MCF 10A (cell line): ENCODE measurements at places on chromosomes 16 and 17. TPM values are rescaled to one million over a fixed set of nuclear protein-coding genes. Genes with fewer than 3 reads are reported as not detected.

The CCR7 gene
- not detected in 2 replicates for total RNA-seq

The ACAP1 gene
- total RNA-seq = 4.4 and 4.9 TPM in 2 replicates

The CIBAR2 gene
- total RNA-seq = not detected in 2 replicates

The CTRB1 gene
- total RNA-seq = not detected in 2 replicates

The RPL26 gene
- total RNA-seq = 3,179 and 3,524 TPM in 2 replicates

The MYH10 gene
- total RNA-seq = 43.0 and 43.4 TPM in 2 replicates

GRCh38 chr16:12098429-12099310 is 122.1 kb downstream of the SNX29 start:
- no peak overlapping the region for H3K27ac ChIP-seq
- no peak overlapping the region for H3K4me3 ChIP-seq
- H3K36me3 ChIP-seq = no peaks in the 10 kb centered on the region

DNA sequence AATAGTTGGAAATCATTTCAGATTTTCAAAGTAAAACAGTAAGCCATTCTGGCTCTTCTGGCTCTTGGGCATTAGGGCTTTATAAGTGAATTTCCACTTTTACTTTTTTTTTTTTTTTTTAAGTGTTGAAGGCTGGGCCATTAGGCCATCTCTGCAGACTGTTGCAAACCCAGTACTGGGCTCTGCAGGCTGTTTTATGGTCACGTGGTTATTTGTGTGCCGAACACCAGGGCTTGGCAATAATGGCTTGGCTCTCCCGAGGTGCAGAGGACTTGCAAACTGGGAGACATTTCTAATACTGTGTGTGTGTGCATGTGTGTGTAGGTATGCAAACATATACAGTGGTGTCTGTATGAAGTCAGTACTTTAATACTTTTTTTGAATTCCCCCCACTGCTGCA is 194.9 kb upstream of the CDH5 start:
- DNase-seq = no peak
- H3K27ac ChIP-seq = no peak overlapping the region
- no peaks in the 10 kb centered on the region for H3K36me3 ChIP-seq
- H3K4me3 ChIP-seq = no peak overlapping the region
- no peaks in the 10 kb centered on the region for H3K27me3 ChIP-seq

DNA sequence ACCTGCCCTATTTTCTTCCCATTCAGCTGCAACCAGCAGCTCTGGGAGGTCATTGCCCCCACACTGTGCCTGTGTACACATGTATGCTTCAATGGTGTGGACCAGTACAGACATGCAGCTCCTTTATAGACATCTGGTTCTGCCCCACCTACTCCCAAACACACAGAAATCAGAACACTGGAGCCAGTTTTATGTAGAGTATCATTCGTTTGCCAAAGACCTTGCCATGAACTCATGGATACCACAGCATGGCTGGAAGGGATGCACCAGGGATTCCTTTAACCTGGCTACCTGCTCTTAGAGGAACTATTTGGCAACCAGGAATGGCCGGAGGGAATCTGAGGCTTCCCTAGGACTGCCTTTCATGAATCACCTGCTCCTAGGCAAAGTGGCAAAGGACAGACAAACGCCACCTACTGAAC is 60.4 kb downstream of the ZFHX3 start:
- peak; percentile 93 for DNase-seq
- peaks cover 58% of the 10 kb centered on the region for H3K4me1 ChIP-seq
- H3K27me3 ChIP-seq = no peaks in the 10 kb centered on the region
- peak overlapping the region; percentile 38 for H3K4me3 ChIP-seq

DNA sequence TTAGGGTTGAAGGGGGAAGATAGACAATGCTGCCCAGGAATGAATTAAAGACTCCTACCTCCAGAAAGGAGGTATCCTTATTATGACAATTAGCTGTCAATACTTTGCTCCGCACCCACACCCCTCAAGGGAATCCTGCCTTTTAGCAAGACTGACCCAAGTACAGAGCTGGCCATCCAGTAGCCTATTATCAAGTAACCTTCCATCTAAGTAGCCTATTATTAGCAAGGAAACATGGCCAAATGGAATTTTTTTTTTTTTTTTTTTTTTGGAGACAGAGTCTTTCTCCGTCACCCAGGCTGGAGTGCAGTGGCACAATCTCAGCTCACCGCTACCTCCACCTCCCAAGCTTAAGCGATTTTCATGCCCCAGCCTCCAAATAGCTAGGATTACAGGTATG is 161.3 kb downstream of the PMP22 start:
- DNase-seq = no peak
- no peak overlapping the region for H3K27ac ChIP-seq
- H3K36me3 ChIP-seq = no peaks in the 10 kb centered on the region
- peaks cover 18% of the 10 kb centered on the region for H3K27me3 ChIP-seq
- no peak overlapping the region for H3K4me3 ChIP-seq

- H3K36me3 ChIP-seq = no peaks in the 10 kb centered on the region
- peaks cover 32% of the 10 kb centered on the region for H3K27me3 ChIP-seq
- H3K27ac ChIP-seq = no peak overlapping the region
- no peak overlapping the region for H3K4me3 ChIP-seq
- H3K4me1 ChIP-seq = peaks cover 11% of the 10 kb centered on the region
Measured at GRCh38 chr16:86338403-86339115, 171.8 kb upstream of the FOXF1 start.

DNA sequence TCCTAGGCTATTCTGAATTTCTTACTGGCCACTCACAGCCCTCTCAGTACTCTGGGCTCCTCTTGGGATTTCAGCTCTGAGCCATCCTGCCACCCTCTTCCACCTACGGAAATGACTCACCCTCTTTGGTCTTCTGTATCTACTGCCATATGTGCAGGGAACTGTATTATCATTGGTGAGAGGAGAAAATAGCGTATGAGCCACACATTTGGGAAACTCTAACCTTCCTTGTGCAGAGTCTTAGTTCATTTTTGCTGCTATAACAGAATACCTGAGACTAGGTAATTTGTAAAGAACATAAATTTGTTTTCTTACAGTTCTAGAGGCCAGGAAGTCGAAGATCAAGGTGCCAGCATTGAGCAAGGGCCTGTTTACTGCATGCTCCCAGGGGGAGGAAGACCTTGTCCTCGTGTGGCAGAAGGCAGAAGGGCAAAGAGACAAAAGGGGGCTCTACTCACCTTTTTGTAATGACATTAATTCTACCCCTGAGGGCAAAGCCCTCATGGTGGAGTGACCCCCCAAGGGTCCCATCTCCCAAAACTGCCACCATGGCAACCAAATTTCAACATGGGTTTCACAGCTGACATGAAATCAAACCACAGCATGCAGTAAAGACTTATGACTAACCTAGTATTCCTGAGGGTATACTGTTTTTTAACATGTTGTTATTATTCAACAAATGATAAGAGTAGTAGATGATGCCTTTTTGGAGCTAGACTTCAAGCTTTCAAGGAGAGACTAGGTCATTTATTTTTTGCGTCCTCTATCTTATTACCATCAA is 191.8 kb downstream of the PRKCA start:
- H3K4me3 ChIP-seq = no peak overlapping the region
- H3K27ac ChIP-seq = peak overlapping the region; percentile 67

GRCh38 chr16:75354170-75354569 is 79.1 kb downstream of the CFDP1 start:
- H3K27ac ChIP-seq = no peak overlapping the region
- H3K4me3 ChIP-seq = no peak overlapping the region
- H3K36me3 ChIP-seq = peaks cover 6% of the 10 kb centered on the region
- no peaks in the 10 kb centered on the region for H3K27me3 ChIP-seq
- no peak for DNase-seq

DNA sequence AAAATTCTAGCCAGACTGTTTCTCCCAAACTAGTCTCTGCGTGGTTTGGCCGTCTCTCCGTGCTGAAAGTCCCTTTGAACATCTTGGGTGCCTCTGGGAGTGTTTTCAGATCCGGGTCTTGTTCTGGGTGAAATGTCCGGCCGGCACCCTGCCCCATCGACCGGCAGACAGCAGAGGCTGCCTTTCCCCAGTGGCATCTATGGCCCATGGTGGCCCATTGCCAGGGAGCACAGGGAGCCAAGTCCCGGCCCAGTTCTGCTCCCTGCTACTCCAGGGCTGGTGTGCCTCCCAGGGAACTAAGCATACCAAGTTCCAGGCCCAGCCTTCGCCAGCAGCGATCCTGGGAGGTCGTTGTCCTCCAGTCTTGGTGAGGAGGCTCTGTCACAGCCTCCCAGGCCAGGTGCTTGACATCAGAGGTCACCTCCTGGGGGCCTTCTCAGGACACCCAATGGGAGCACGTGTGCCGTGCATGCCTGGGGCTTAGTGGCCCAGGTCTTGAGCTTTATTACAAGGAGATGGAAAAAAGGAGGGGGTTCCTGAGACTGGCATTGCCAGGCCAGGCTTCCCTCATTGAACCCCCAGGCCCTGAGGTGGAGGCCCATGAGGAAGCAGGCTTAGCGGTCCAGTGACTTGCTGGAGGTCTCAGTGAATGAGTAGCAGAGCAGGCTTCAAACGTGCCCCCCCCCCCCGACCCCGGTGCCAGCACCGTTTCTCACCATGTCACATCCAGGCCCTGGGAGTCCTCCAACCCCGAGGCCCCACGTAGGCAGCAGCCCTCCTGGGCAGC is 54.0 kb downstream of the PGS1 start:
- no peaks in the 10 kb centered on the region for H3K27me3 ChIP-seq
- H3K36me3 ChIP-seq = peaks cover 22% of the 10 kb centered on the region
- H3K4me1 ChIP-seq = no peaks in the 10 kb centered on the region
- DNase-seq = no peak
- H3K4me3 ChIP-seq = no peak overlapping the region
- H3K27ac ChIP-seq = no peak overlapping the region

DNA sequence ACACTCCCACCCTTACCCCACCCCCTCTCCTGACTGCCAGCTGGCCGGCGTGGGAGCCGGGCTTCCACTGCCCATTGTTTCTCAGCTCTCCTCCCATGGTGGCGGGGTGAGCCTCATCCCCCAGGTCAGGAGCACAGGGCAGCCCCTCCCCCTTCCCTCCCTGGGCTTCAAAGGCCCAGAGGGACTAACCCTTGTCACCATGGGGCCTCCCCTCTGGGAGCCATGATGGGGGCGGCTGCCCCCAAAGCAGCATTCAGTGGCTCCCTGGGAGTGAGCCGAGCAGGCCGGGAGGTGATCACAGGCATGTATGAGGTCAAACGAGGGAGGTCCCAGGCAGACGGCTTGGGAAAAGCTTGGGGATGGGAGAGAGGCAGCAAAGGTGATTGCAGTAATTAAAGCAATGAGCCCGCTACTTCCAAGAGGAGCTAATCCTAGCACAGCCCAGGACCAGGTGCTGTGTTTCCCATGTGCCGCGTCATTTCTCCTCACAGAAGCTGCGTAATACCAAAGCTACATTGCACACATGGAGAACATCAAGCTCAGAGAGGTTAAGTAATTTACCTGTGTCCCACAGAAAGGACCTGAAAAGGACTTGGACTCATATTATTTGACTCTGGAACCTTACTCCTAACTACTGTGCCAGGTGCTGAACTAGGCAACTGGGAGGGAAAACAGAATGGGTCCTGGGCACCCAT is 24.5 kb downstream of the CDK5RAP3 start:
- no peak for DNase-seq
- H3K4me3 ChIP-seq = no peak overlapping the region
- H3K4me1 ChIP-seq = no peaks in the 10 kb centered on the region
- H3K36me3 ChIP-seq = no peaks in the 10 kb centered on the region
- H3K27ac ChIP-seq = no peak overlapping the region

- H3K27me3 ChIP-seq = no peaks in the 10 kb centered on the region
- peak overlapping the region; percentile 81 for H3K27ac ChIP-seq
- DNase-seq = no peak
- no peak overlapping the region for H3K4me3 ChIP-seq
- H3K4me1 ChIP-seq = no peaks in the 10 kb centered on the region
- H3K36me3 ChIP-seq = peaks cover 44% of the 10 kb centered on the region
Measured at GRCh38 chr16:66539623-66540469, 10.1 kb downstream of the TK2 start.

GRCh38 chr17:4931963-4932362 is at the start of gene GP1BA:
Gene GP1BA, plus strand, starts transcription at chr17:4932277. Its CDS starts 328 bp downstream, at chr17:4932605.
- peaks cover 28% of the 10 kb centered on the region for H3K36me3 ChIP-seq
- H3K4me3 ChIP-seq = no peak within 1 kb of the TSS
- H3K27ac ChIP-seq = no peak within 1 kb of the TSS
- no peak for DNase-seq
- no peaks in the 10 kb centered on the region for H3K27me3 ChIP-seq

DNA sequence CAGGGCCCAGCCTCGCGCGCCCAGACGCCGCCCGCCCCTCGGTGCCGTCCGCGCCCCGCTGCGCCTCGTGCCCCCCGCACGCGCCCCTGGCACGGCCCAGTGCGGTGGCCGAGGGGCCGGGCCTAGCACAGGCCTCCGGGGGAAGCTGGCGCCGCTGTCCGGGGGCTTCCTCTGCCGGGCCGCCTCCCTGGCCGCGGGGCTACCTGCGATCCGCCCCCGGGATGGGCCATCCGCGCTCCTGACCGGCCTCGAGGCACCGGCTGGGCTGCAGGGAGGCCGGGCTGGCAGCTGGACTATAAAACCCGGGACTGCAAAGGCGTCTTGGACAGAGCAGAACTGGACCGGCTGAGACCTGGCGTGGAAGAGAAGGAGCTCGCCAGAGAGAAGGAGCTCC is 783 bp downstream of the BHLHA9 start:
- DNase-seq = no peak
- no peaks in the 10 kb centered on the region for H3K36me3 ChIP-seq
- no peak overlapping the region for H3K4me3 ChIP-seq
- peaks cover 8% of the 10 kb centered on the region for H3K4me1 ChIP-seq

DNA sequence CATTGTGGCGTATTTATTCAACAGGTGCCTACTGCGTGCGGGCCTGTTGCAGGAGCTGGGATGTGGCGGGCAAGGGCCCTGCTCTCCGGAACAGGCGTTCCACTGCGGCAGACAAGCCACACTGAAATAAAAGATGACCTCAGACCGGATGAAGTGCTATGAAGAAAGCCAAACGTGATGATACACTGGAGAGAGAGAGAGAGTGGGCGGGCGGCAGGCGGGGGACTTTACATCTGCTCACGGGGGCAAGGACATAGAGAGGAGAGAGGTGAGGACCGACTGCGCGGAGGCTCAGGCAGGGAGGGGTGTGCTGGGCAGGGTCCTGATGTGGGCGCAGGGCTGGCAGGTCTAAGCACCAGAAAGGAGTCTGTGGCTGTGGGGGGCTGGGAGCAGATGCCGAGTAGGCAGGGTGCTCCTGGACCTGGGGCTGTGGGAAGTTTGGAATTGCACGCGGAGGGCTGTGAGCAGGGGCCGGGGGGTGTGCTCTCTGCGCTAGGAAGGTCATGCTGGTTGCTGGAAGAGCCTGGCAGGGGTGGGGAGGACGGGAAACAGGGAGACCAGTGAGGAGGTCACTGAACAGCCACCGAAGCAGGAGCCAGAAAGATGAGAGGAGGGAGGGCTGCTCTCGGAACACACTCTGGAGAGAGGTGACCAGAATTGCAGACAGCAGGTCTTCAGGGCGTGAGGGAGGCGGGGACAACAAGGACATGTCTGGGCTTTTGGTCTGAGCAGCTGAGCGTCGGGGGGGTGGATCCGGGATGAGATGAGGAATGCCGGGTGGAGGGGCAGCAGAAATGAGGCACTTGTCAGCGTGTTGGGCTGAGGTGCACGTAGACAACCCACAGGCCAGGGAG is 9.9 kb downstream of the MXRA7 start:
- no peaks in the 10 kb centered on the region for H3K36me3 ChIP-seq
- no peak for DNase-seq
- no peak overlapping the region for H3K27ac ChIP-seq
- no peaks in the 10 kb centered on the region for H3K27me3 ChIP-seq

GRCh38 chr16:27228621-27229501 is 25.5 kb downstream of the KDM8 start:
- H3K4me1 ChIP-seq = no peaks in the 10 kb centered on the region
- no peak for DNase-seq
- no peak overlapping the region for H3K27ac ChIP-seq
- H3K4me3 ChIP-seq = no peak overlapping the region
- H3K36me3 ChIP-seq = peaks cover 38% of the 10 kb centered on the region

GRCh38 chr17:78753316-78754250 is 28.5 kb downstream of the CYTH1 start:
- no peak overlapping the region for H3K27ac ChIP-seq
- no peak overlapping the region for H3K4me3 ChIP-seq
- peaks cover 16% of the 10 kb centered on the region for H3K4me1 ChIP-seq
